PC-3 (cell line): ENCODE measurements at places on chromosomes 16 and 17. TPM values are rescaled to one million over a fixed set of nuclear protein-coding genes. Genes with fewer than 3 reads are reported as not detected.

Gene KATNIP
- total RNA-seq = 19.0 and 30.0 TPM in 2 replicates

DNA sequence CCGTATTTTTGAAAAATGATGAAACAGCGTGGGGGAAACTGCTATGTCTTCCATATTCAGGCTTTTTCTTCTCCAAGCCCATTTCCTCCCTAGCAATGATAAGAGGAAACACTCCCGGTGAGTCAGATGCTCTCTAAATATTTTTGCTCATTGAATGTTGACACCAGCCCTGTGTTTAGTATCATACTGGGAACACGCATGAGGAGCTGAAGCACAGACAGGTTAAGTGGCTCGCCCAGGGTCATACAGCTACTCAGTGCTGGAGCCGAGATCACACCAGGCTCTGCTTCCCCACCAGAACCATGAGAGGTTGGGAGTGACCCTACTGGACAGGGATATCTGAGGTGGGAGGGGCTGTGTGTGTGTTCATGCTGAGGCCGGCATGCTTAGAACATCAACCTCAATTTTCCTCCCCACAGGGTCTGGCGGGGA is 37.8 kb upstream of the ADGRG1 start:
- peak; percentile 85 for DNase-seq

Gene ZG16
- total RNA-seq = not detected in 2 replicates

DNA sequence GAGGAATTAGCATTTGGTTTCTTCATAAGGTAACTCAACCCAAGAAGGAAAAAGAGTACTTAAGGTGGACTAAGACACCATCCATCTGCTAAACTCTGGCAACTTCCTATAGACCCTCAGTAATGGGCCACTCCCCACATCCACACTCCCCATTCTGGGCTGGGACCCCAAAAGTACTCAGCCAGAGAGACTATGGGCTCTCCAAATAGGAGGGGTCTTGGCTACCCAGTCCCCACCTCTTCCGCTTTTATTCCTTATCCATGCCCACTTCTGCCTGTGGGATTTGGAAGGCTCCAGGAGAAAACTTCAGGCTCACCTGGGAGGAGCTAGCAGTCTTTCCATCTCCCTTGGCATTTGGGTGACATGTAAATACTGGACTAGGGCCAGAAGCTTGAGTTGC is 164.5 kb upstream of the CCL2 start:
- no peak for DNase-seq

DNA sequence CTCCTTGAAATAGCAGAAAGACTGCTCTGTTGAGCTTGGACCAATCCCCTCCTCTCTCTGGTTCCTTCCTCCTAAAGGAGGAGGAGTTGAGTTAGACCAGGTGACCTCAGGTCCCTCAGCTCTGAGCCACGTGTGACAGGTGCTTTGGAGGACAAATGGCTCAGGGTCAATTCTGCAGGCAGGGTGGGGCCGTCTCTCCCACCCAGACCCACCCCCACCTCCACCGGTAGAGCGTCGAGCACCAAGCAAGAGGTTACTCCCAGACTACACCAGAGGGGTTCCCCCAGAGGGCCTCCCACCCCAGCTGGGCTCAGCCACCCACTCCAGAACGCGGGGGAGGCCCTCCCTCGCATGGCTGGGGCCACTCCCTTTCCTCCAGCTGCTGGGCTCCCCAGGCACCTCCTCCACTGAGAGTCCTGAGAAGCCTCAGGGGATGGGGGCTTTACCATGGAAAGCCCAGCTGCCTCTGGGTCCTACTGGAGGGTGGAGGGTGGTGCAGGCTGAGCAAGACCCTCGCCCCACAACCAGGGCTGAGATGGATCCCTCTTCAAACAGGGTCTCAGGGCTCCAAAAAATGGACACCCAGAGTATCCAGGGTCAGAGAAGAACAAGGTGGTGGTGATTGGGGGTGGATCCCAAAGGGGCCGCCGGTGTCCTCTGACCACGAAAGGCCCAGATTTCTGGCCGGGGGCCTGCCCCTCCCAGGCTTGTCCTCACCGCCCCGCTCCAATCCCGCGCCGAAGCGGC is 7.6 kb downstream of the MYO1C start:
- peak; percentile 39 for DNase-seq

Gene ZNF287
- total RNA-seq = 14.0 and 20.6 TPM in 2 replicates

Gene SAMD14
- total RNA-seq = 0.11 and 0.17 TPM in 2 replicates

GRCh38 chr17:49247944-49248343 is 17.4 kb upstream of the PHOSPHO1 start:
- DNase-seq = no peak

Gene GAST
- not detected in 2 replicates for total RNA-seq

- no peak for DNase-seq
These were observed 8.5 kb downstream of the HS3ST6 start for GRCh38 chr16:1909561-1910231.

Gene SLC52A1
- total RNA-seq = not detected in 2 replicates

Gene RAB37
- 0.17 and 0.66 TPM in 2 replicates for total RNA-seq

DNA sequence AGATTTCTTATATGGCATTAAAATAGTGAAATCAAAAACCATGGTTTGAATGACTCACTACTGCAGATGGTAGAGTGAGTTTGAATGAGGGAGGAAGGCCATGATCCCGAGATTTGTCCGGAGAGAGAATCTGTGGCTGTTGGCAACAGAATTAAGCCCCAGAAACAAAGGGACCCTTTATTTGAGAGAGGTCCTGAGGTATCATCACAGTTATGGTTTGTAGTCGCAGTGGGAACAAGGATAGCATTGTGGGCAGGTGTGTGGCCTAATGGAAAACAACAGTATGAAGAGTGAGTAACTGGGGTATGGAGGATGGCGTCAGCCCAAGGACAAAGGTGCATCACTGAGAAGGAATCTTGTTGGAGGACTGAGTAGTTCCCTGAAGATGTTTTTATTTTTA is 8.5 kb upstream of the ZFP3 start:
- DNase-seq = peak; percentile 47

Gene CARD14
- 2.3 and 4.4 TPM in 2 replicates for total RNA-seq

GRCh38 chr16:70751593-70751992 is 49.4 kb downstream of the VAC14 start:
- DNase-seq = no peak

DNA sequence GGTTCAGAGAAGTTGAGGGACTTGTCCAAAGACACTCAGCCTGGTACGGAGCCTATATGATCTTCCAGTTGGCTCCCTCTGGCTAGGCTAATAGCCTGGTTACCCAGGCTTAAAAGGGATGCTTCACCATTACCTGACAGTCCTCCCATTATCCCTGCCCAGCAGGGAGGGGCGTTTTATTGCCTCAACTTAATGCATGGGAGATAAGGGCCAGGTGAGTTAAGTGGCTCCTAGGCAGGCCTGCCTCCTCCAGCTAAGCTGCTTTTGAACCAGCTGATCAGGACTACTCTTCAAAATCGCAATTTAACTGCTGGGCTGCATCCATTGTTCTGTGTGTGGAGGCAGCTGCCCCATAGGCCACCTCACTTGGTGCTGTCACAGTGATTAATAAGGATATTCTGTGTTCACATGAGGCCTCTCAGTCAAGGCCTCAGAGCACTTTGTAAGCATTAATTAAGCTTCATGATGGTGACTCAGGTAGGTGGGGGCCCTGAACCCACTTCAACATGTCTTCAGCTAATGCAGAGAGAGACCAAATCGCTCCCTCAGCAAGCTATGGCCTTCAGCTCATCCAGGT is 27.9 kb downstream of the SMPD3 start:
- no peak for DNase-seq

Gene CCL1
- total RNA-seq = not detected in 2 replicates

DNA sequence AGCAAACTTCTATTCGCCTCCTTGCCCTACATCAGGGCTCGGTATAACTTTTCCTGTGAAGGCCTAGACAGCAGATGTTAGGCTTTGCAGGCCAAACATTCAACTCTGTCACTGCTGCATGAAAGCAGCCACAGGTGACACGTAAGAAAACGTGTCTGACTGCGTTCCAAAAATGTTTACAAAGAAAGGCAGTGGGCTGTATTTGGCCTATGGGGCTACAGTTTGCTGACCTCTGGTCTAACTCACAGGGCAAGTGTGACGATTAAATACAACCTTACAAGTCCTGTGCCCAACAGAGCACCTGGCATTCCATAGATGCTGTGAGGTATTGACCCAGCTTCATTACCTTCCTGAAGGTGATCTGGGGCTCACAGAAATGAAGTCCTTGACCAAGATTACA is 79.4 kb downstream of the USP31 start:
- no peak for DNase-seq

GRCh38 chr17:82734987-82735866 is at the start of gene FN3K:
Gene FN3K (plus strand): TSS chr17:82735615. CDS start chr17:82735637, 22 bp downstream.
- DNase-seq = peak; percentile 63

GRCh38 chr17:64081802-64082799 is 47.8 kb downstream of the ERN1 start:
- peak; percentile 98 for DNase-seq

DNA sequence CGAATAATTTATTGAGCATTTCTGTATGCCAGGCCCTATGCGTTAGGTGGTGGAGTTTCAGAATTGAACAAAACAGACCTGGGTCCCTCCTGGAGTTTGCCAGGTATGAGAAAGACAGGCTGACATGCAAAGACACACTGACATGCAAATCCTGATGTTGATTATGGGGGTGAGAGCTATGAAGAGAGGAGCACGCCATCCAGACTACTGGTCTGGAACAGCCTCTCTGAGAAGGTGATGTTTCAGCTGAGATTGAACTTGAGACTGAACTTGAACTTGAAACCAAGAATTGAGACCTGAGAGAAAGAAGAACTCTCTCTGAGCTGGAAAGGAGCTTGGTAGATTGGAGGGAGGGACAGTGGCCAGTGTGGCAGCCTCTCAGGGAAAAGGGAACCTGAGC is 14.2 kb upstream of the CACNG4 start:
- no peak for DNase-seq

Gene MYH8
- total RNA-seq = not detected in 2 replicates

Gene CCL14
- total RNA-seq = not detected in 2 replicates

DNA sequence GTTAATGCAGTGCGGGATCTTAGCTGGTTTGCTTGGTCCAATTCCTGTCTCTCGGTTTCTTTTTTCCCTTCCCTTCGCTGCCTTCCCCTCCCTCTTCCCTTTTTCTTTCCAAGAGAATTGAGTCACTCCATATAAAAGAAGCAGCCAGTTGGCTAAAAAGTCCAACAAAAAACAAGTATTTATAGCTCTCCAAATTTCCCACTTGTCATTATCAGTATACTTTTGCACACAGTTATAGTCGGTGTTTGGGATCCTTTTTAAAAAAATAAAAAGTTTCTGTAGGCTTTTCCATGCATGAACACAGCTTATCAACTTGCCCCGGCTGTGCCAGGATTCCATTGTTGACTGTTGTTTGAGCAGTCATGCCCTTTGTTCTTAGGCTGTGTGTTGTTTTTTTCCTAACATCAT is 24.9 kb downstream of the HMOX2 start:
- DNase-seq = peak; percentile 58

GRCh38 chr17:2990396-2990795 is 73.0 kb downstream of the OR1D5 start:
- no peak for DNase-seq

- DNase-seq = no peak
These were observed 46.7 kb upstream of the C16orf82 start for GRCh38 chr16:27020031-27020430.

- DNase-seq = no peak
These were observed 11.2 kb downstream of the MVP start for GRCh38 chr16:29831490-29831889.
